B cell (primary cell): ENCODE measurements at places on chromosomes 1 and 21.

DNA sequence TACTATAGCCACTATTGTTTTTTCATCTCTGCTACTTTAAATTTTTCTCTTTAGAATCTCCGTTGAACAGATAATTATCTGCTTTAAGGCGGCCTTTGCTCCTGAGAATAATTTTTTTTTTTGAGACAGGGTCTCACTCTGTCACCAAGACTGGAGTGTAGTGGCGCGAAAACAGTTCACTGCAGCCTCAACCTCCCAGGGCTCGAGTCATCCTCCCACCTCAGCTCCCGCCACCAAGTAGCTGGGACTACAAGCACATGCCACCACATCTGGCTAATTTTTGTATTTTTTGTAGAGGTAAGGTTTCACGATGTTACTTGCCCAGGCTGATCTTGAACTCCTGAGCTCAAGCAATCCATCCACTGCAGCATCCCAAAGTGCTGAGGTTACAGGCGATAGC is 28.6 kb downstream of the TRIT1 start:
- H3K4me1 ChIP-seq: no peaks in the 10 kb centered on the region
- no peaks in the 10 kb centered on the region for H3K36me3 ChIP-seq
- H3K4me3 ChIP-seq: no peak overlapping the region
- DNase-seq: no peak
- H3K27me3 ChIP-seq: no peaks in the 10 kb centered on the region
- H3K27ac ChIP-seq: no peak overlapping the region

GRCh38 chr1:113429461-113430153 is 39.3 kb downstream of the MAGI3 start:
- H3K4me3 ChIP-seq: no peak overlapping the region
- no peaks in the 10 kb centered on the region for H3K36me3 ChIP-seq

DNA sequence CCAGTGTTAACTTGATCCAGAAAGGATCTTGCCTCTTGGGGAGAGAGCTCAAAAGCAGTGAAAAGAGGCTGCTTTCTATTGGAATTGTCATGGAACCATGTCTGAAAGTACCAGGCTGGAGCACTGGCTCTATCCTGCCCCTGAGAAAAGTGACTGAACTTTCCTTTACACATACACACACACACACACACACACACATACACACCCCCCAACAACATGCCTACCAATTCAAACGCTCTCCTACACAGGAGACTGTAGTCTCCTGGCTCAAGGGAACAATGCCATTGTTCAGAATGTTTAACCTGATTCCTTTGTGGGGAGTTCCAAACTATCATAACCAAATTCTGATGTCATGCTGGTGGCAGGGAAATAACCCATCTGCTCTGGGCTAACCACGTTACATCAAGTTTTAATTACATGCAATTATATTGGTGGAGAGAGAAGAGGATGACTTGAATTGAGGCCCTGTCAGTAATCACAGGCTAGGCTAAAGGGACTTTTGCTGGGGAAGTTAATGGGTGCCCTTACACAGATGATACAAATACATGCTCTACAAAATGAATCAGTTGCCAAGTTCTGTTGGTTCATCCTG is 52.3 kb upstream of the DUSP10 start:
- H3K27ac ChIP-seq: peak overlapping the region; percentile 87
- H3K4me1 ChIP-seq: peaks cover 37% of the 10 kb centered on the region
- H3K4me3 ChIP-seq: no peak overlapping the region
- H3K36me3 ChIP-seq: no peaks in the 10 kb centered on the region

- H3K27me3 ChIP-seq: no peaks in the 10 kb centered on the region
- peaks cover 8% of the 10 kb centered on the region for H3K4me1 ChIP-seq
- H3K27ac ChIP-seq: no peak overlapping the region
- DNase-seq: no peak
- no peak overlapping the region for H3K4me3 ChIP-seq
Observed at GRCh38 chr1:48681476-48682305, 95.0 kb downstream of the BEND5 start.

- no peak for DNase-seq
- peaks cover 31% of the 10 kb centered on the region for H3K4me1 ChIP-seq
- peaks cover 26% of the 10 kb centered on the region for H3K27me3 ChIP-seq
- no peak overlapping the region for H3K27ac ChIP-seq
- H3K36me3 ChIP-seq: no peaks in the 10 kb centered on the region
Observed at GRCh38 chr21:45593162-45594022, 50.1 kb upstream of the PCBP3 start.

- no peak overlapping the region for H3K27ac ChIP-seq
- H3K4me1 ChIP-seq: no peaks in the 10 kb centered on the region
- no peak overlapping the region for H3K4me3 ChIP-seq
Observed at GRCh38 chr1:75233302-75233929, 99.2 kb downstream of the LHX8 start.

GRCh38 chr1:20095564-20096434 is 23.5 kb downstream of the PLA2G2D start:
- H3K4me3 ChIP-seq: no peak overlapping the region
- H3K27ac ChIP-seq: no peak overlapping the region
- no peaks in the 10 kb centered on the region for H3K27me3 ChIP-seq

DNA sequence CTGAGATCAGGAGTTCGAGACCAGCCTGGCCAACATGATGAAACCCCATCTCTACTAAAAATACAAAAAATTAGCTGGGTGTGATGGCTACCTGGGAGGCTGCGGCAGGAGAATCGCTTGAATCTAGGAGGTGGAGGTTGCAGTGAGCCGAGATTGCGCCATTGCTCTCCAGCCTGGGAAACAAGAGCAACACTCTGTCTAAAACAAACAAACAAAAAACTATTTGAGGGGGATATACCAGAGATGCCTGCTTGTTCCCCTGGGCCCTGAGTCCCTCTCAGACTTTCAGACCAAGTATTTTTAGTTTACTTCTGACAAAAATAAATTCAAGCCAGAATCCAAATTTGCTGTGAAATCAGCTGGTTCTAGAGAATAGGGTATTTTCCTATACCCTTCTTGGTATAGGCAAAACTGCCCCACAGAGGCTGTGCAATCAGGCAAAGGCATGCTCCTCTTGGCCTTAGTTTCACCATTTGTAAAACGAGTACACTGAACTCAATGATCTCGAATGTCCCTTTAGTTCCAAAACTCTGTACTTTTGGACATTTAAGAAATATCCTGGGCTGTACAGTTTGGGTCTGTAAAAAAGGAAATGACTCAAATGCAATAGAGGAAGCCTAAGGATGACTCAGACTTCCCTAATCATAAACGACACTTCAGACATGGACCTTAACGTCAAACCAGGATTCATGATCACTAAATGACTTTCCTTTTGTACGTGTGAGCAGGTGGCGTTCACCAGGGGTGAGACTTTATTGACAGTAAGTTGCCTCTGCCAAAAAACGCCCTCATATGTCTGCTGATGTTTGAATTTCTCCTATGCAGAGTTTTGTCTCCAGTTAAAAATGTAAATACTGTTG is 16.1 kb downstream of the ENSA start:
- DNase-seq: peak; percentile 74
- no peak overlapping the region for H3K4me3 ChIP-seq
- no peaks in the 10 kb centered on the region for H3K27me3 ChIP-seq
- H3K4me1 ChIP-seq: peaks cover 35% of the 10 kb centered on the region

DNA sequence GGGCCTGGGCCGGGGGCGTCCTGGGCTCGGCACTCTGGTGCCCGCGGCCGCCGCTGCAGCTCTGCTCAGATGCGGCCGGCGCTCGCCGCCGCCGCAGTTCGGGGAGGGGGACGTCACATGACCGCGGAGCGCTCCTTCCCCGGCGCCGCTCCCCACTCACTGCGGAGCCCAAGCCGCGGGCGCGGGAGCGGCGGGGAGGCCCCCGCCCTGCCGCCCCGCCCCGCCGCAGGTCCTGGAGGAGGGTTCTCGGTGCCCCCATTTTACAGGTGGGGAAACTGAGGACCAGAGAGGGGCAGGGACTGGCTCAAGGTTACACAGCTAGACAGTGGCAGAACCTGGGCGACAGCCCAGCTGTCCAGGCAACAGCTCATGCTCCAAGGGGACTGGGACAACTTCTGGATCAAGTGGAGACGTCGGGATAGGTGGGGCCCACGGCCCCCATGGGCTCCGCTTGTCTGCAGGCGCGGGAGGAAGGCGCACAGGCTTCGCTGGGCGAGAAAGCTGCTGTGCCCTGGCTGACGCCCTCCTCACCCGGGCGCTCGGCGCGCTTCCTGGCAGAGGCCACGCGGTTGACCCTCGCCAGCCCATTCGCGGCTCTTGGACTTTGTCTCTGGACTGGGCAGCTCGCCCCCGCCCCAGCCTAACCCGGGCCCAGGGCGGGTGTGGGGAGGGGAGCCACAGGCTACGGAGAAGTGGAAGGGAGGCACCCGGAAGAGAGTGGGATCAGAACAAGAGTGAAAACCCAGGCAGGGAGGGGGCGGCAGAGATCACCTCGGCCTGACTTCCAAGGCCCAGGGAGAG is at the start of gene RAP1GAP:
RAP1GAP (minus strand) TSS at position 100 of the 801 bp plus-strand sequence. CDS start 49,325 bp downstream, outside the sequence.
- H3K27ac ChIP-seq: no peak within 1 kb of the TSS
- peaks cover 26% of the 10 kb centered on the region for H3K4me1 ChIP-seq
- H3K4me3 ChIP-seq: peak within 1 kb of the TSS; percentile 4
- H3K36me3 ChIP-seq: no peaks in the 10 kb centered on the region

DNA sequence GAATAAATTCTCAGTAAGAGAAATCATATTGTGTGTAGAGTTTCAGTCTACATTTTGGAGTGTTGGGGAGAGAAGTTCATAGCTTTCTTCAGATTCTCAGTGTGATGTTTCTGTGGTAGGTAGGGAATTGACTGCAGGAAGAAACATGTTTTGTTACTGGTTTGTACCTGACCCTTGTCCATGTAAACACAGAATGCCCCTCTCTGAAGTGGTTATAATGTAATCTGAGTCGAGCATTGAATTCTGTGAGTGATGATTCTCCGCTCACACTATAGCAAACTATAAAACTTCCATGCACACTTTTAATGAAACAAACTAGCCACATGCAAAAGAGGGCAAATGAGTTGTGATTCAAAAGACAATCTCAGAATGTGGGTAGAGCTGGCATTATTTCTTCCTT is 433.2 kb downstream of the USP25 start:
- H3K36me3 ChIP-seq: no peaks in the 10 kb centered on the region
- H3K4me1 ChIP-seq: no peaks in the 10 kb centered on the region
- H3K4me3 ChIP-seq: no peak overlapping the region
- no peak overlapping the region for H3K27ac ChIP-seq
- no peaks in the 10 kb centered on the region for H3K27me3 ChIP-seq

DNA sequence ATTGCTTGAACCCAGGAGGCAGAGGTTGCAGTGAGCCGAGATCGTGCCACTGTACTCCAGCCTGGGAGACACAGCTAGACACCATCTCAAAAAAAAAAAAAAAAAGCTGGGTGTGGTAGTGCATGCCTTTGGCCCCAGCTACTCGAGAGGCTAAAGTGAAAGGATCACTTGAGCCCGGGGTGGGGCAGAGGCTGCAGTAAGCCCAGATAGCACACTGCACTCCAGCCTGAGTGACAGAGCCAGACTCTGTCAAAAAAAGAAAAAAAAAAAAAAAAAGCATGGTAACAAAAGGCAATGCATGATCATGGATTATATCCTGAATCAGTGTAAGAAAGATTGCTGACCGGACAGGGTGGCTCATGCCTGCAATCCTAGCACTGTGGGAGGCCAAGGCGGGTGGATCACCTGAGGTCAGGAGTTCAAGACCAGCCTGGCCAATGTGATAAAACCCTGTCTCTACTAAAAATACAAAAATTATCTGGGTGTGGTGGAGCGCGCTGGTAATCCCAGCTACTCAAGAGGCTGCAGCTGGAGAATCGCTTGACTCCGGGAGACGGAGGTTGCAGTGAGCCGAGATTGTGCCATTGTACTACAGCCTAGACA is 76.3 kb downstream of the RUSC1 start:
- no peaks in the 10 kb centered on the region for H3K27me3 ChIP-seq
- no peaks in the 10 kb centered on the region for H3K4me1 ChIP-seq
- no peak overlapping the region for H3K4me3 ChIP-seq
- no peak for DNase-seq

DNA sequence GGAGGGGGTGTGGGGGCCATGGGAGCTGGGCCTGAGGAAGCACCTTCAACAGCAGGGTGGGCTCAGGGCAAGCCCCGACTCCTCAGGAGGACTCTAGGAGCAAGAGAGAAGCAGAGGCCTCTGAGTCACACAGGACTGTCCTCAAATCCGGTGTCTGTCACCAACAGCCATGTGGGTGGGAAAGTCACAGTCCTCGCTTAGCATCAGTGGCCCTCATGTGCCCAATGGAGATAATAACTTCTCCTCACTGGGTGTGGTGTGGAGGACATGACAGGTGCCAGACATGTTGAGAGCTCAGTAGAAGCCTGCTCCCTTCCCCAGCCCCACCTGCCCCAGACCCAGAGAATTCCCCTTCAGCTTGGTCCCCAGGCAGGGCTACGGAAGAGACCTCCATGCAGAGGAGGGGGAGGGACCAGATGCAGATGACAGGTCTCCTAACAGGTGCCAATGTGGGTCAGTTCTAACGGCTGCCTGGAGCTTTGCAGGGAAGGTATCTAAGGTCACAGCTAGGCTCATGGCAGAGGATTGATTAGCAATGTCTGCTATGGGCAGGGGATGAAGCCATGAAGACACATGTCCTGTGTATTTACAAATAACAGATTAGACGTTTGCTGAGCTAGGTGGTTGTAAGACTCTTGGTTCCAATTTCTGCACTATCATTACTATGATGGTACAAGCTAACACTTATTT is 30.2 kb downstream of the TTC39A start:
- DNase-seq: no peak
- no peaks in the 10 kb centered on the region for H3K36me3 ChIP-seq
- no peak overlapping the region for H3K4me3 ChIP-seq
- H3K4me1 ChIP-seq: peaks cover 9% of the 10 kb centered on the region

DNA sequence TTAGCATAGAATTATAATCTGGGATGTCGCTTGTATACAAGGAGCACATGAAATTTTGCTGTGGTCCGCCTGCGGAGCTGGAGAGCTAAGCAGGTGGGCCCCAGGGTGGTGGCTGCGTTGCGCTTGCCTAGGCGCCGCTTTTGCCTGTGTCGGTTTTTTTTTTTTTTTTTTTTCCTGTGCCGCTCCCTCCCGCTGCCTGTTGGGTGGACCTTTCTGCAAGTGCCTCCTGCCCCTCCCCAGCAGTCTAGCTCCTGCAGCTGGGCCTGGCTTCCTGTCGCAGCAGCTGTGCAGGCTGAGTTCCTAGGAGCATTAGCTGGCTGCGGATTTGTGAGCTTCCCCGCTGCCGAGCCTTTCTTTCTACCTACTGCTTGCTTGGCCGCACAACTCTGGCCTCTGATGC is 20.6 kb downstream of the PYHIN1 start:
- H3K4me3 ChIP-seq: peak overlapping the region; percentile 0
- peak; percentile 72 for DNase-seq
- H3K27me3 ChIP-seq: no peaks in the 10 kb centered on the region
- H3K36me3 ChIP-seq: no peaks in the 10 kb centered on the region

DNA sequence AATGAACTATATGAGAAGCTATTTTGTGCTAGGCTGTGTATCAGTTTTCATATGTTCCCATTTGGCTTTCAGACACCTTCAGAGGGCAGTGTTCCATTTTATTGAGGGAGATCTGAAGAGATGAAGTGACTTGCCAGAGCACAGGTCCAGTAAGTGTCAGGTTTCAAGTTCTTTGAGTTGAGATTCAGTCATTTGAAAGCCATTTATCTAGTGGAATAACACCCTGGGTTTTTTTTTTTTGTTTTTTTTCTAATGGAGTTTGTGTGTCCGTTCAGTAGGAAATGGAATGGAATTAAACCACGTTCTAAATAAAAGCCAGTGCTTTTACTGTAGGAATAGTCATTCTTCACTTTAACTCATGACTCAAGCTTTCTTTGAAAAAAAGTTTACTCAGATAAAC is 652.9 kb upstream of the USP24 start:
- no peaks in the 10 kb centered on the region for H3K27me3 ChIP-seq
- H3K27ac ChIP-seq: no peak overlapping the region
- H3K4me3 ChIP-seq: no peak overlapping the region
- H3K4me1 ChIP-seq: no peaks in the 10 kb centered on the region
- no peaks in the 10 kb centered on the region for H3K36me3 ChIP-seq
